ENCODE measurements at places on chromosomes 13 and 19.

DNA sequence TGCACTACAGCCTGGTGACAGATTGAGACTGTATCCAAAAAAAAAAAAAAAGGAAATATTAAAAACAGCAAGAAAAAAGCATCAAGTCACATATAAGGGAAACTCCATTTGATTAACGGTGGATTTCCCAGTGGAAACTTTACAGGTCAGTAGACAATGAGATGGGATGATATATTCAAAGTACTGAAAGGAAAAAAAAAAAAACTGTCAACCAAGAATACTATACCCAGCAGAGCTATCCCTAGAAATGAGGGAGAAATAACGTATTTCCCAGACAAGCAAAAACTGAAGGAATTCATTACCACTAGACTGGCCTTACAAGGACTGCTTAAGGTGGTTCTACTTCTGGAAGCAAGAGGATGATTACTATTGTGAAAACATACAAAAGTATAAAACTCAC lies 87.4 kb downstream of the C1QTNF9 start:
- DNase-seq: no peak

- DNase-seq: no peak
Observed at GRCh38 chr13:73417012-73417615, 358.3 kb downstream of the KLF5 start.

DNA sequence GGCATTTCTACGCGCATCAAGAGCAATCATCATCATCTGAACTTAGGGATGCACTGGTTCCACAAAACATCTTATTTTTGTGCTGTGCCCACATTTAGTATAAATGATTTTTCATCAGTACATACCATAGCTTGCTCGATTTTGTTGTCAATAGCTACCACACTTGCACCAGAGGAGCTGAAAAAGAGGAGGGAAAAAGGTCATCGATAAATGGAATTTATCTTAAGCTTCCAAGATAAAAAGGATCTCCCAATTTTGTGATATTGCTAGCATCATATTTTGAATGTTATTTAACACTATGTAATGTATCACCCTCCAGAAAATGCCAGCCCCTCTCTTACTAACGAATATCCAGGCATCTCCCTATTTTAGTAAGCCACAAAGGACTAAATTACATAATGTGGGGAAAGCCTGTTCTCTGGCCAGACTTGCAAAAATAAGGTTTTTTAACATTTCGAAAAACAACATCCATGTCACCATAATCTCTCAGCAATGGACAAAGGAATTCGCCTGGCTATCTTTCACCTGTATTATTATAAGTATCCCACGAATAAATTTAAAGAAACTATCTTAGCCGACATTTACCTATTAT lies 62.4 kb downstream of the SERP2 start:
- DNase-seq: no peak

- DNase-seq: no peak
Observed at GRCh38 chr13:31409678-31410356, 210.0 kb downstream of the B3GLCT start.

- no peak for DNase-seq
Observed at GRCh38 chr19:55056827-55057226, 6.1 kb downstream of the RDH13 start.

- no peak for DNase-seq
Observed at GRCh38 chr13:101202590-101202989, 213.7 kb downstream of the NALCN start.

- no peak for DNase-seq
Observed at GRCh38 chr13:49097374-49097773, 121.7 kb downstream of the FNDC3A start.

DNA sequence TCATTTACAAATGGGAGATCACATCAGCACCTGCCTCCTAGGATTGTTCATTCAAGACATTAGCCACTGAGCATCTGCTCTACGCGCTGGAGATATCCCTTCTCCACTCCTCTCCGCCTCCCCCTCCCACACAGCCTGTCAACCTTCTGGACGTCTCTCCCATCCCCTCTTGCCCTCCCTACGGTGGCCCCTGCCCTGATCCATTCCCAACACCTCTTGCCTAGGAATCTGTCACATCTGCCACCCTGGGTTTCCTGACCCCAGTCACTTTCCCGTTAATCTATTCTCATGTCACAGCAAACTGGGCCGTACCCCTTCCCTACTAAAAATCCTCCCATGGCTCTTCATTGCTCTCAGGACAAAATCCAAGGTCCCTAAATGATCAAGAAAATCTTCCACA lies 10.3 kb downstream of the DYRK1B start:
- no peak for DNase-seq

GRCh38 chr13:51943721-51944120 lies 67.5 kb downstream of the ATP7B start:
- no peak for DNase-seq

GRCh38 chr19:18168673-18169381 lies 4.8 kb upstream of the IFI30 start:
- no peak for DNase-seq

GRCh38 chr13:93818345-93818744 lies 591.7 kb downstream of the GPC6 start:
- DNase-seq: no peak

- no peak for DNase-seq
Observed at GRCh38 chr13:60427285-60427684, 30.3 kb downstream of the TDRD3 start.

- DNase-seq: peak; percentile 29
Observed at GRCh38 chr13:36919171-36919832, 736 bp downstream of the SMAD9 start.

DNA sequence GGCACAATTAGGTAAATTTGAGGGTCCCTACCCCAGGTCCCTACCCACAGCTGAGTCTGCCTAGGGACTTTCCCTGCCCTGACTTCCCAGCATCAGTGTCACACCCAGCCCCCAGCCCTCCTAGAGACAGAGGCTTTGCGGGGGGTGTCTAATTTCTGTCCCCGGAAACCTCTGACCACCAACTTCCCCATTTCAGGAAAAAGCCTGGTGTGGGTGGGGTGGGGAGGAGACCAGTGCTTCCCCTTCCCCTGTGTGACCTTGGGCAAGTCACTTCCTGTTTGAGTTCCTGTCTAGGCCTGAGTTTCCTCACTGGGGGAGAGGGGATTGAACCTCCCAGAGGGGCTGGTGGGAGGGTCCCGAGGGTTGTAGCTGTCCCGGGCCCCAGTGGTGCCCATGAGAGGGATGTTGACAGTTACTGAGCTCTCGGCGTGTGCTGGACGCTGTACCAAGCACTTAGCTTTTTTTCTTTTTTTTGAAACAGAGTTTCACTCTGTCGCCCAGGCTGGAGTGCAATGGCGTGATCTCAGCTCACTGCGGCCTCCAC lies 7.9 kb downstream of the VASP start:
- DNase-seq: no peak

DNA sequence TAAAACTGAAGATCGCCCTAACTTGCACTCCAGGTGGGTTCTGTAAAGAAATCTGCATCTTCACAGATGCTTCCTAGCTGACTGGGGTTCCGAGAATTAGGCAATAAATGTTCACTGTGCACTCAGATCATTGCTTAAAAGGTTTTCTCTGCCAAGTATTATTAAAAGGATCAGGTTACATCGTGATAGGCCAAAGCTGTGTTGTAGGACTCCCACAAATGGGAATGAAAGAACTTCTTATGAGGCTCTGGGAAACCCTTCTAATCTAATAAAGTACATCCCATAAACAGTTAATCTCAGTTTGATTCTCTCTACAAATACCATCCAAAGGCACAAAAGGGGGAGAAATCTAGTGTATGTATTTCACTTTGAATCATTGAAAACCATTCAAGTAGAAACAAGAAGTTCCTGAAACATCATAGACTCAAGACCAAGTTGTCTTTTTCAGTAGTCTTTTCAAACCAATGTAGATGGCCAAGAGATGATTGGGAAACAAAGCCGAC lies 7.1 kb upstream of the POU4F1 start:
- peak; percentile 26 for DNase-seq

DNA sequence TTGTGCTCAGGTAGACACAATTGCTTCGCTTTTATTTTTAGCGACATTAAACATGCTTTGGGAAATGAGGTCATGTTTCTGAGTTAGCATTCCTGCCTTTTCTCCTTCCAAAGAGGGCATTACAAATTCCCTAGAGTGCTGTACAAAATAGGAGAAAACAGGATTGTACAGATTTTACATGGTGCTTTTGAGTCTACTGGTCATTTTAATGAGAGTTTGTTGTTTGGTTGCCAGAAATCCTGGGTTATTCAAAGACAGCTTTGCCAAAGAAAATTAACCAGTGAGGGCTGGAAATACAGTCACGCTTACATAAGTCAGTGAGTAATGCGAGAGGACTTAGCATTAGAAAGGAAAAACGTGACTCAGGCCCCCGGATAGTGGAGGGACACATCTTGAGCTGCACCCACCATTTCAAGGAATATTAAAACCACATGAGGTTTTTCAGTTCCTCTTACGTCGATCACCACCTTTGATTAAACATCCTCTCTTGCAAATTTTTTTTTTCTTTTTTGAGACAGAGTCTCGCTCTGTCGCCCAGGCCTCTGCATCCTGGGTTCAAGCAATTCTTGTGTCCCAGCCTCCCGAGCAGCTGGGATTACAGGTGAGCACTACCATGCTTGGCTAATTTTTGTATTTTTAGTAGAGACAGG lies 55.4 kb downstream of the SACS start:
- no peak for DNase-seq

GRCh38 chr19:45623984-45624383 lies 15.2 kb downstream of the EML2 start:
- DNase-seq: no peak

DNA sequence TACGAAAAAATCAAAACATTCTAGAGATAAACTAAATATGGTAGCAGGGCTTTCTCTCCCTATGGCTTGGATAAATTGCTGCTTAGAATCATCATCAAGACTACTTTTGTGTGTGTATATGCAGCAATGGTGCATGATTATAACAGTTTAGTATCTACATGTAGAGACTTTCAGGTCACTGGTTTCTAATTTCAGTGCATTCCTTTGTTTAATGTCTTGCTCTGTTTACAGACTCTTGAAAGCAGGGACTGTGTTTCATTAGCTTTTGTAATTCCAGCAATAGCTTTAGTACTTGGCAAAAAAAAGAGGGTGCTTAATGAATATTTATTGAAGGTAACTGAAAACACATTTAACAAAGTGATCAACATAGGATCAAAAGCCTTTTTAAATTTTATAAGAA lies 420.7 kb downstream of the PCDH9 start:
- no peak for DNase-seq

DNA sequence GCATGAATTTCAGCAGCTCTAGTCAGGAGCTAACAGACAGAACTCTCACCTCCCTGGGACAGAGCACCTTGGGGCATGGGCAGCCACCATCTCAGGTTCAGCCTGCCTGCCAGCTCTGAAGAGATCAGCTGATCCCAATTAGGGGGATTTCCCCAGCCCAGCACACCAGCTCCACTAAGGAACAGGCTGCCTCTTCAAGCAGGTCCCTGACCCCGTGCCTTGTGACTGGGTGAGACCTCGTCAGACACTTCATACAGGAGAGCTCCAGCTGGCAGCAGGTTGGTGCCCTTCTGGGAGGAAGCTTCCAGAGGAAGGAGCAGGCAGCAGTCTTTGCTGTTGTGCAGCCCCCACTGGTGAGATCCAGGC lies 84.5 kb upstream of the UFM1 start:
- no peak for DNase-seq

Measured in NCI-H2171 (cell line).